ENCODE measurements at places on chromosomes 5 and 9.

DNA sequence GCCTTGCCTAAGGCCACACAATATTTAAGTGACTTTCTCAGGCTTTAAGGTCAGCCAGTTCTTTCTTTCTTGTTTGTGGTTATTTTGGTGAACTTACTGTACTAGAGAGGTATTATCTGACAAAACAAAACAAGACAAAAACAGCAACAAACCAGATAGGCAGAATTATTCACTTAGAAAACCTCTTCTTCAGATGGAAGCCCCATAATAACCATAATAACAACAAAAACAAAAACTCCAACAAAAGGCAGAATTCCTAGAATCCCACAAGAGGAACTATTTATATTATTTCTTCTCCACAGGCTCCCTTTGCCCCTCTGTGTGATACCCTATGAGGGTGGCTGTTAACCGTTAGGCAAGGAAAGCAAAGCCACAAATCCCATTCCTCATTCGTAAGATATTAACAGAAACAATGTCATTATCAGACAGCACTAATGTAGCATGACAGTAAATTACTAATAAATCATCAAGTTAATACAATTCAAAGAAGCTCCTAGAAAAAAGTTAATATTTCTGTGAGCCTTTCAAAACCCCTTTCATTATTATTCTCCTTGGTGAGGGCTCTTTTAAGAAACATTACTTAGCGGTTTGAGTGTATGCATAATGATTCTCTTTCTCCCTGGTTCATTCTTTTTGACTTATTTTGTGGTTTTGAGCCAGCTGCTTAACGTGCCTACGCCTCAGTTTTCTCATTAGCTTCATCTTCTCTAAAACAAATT is 274.9 kb downstream of the EFNA5 start:
- DNase-seq: no peak

DNA sequence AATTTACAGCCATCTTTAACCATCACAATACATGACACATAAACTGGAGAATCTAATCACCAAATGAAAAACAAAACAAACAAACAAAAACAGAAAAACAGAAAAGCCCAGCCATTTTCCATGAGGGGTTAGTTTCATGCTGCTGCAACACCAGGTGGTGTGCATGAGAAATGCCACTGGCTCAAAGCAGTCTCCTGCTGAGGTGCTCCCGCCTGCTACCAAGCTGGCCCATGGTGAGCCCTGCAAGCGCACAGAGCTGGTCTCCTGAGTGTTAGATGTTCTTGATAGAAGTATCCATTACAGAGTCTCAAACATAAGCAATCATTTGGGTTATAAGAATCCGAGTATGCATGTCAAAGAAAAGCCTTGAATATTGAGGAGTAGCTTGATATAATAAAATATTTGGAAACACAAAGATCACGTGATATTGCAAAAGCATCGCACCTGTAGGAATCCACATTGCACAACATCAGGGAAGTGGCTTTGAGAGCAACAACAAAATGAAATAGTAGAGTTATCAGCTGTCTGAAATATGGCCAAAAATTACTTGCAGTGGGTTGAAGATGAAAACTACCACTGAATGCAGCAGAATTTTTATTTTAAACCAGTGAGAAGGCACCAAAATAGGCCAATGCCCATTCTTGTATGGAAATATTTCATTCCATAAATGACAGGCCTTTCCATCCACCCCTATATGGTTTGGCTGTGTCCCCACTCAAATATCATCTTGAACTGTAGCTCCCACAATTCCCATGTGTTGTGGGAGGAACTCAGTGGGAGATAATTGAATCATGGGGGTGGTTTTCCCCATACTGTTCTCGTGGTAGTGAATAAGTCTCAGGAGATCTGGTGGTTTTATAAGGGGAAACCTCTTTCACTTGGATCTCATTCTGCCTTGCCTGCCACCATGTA is 194.8 kb downstream of the SYK start:
- DNase-seq: no peak

DNA sequence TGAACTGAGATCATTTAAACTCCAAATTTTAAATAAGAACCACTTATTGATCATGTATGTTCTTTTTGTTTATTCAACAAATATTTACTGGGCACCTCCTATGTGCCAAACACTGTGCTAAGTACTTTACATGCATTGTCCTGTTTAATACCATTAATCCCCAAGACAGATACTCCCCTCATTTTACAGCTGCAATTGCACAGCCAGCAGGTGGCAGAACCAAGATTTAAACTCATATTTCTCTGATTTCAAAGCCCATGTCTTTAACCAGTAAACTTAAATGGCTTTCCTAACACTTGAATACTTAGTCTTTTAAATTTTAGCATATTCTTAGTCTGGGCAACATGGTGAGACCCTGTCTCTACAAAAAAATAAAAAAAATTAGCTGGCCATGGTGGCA is 43.4 kb upstream of the KIAA1958 start:
- no peak for DNase-seq

GRCh38 chr5:77259476-77259875 is 49.0 kb downstream of the PDE8B start:
- no peak for DNase-seq

DNA sequence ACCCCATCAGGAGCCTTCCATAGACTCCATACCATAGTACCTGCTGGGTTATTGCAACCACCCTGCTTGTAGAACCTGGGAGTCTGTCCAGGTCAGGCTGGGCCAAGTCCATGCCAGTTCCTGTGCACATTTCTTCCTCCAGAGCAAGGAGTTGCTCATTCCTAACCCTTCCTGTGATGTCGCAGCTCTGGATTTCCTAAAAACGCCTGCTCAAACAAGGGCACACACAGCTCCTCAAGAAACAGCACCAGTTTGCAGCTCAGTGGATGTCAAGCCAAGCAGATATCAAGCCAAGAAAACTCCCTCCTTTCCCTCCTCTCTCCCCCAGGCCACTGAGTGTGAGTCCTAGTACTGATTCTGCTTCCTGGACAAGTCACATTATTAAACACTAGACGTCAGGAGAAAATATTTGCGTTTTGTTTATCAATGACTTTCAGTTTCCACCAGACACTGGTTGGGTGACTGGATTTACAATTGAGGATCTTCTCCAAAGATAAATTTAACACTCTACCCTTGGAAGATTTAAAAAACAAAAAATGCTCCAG is 59.6 kb downstream of the SLC1A1 start:
- DNase-seq: no peak

GRCh38 chr9:130330202-130330862 is 64.8 kb downstream of the HMCN2 start:
- DNase-seq: no peak

DNA sequence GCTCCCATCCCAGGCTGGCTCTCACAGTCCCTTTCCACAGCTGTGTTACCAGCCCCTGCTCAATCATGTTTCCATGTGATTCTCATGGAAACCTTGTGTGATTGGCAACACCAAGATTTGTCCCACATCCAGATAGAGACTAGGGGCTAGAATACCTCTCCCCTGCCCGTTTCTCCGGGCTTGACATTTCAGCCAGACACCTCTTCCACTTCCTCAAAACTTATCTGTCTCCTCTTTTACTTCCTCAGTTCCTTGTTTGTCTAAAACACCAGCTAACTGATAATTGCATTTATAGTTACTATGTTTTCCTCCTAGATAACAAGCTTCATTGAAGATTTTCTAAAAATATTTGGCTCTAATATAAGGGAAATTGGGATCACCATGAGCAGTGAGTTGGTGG is 16.6 kb upstream of the KCNMB1 start:
- no peak for DNase-seq

GRCh38 chr5:69042500-69042899 is 51.3 kb upstream of the SLC30A5 start:
- DNase-seq: no peak

DNA sequence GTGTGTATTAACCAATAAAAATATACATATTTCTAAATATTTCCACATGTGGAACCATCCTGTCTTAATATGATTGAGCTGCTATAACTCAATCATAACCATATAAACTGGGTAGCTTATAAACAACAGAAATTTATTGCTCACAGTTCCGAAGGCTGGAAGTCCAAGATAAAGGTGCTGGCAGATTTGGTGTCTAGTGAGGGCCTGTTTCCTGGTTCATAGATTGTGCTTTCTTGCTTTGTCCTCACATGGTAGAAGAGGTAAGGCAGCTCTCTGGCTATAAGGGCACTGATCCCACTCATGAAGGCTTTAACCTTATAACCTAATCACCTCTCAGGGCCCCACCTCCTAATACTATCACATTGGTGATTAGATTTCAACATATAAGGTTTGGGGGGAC is 14.0 kb upstream of the PRKAA1 start:
- no peak for DNase-seq

- no peak for DNase-seq
Observed at GRCh38 chr9:109704546-109704945, 75.5 kb upstream of the PALM2AKAP2 start.

- no peak for DNase-seq
Observed at GRCh38 chr5:77936365-77936693, 160.2 kb upstream of the TBCA start.

- DNase-seq: no peak
Observed at GRCh38 chr5:67102708-67103107, 93.9 kb downstream of the CD180 start.
